H1 (cell line): ENCODE measurements at places on chromosomes 3 and 15.

DNA sequence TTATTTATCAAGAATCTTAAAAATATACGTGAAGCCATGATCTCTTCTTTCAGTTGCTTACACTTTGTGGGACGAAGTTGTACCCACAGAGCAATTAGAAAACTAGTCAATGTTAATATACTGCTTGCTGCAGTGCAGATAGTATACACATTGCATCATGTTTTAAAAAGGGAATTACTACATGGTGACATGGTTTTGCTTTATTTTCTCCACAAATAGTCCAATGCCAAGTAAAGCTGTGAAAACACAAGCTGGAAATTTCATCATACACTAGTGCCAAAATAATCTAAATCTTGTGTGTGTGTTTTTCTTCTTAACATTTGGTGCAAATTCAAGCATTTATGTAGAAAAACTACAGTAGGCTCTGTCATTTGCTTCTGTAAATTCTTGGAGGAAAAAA is 233.0 kb downstream of the EPHA3 start:
- no peak for DNase-seq
- no peaks in the 10 kb centered on the region for H3K36me3 ChIP-seq
- no peaks in the 10 kb centered on the region for H3K4me1 ChIP-seq
- H3K27ac ChIP-seq: no peak overlapping the region
- no peak overlapping the region for H3K4me3 ChIP-seq

- DNase-seq: no peak
- no peak overlapping the region for H3K27ac ChIP-seq
- H3K4me1 ChIP-seq: no peaks in the 10 kb centered on the region
- H3K4me3 ChIP-seq: no peak overlapping the region
- H3K27me3 ChIP-seq: no peaks in the 10 kb centered on the region
- H3K36me3 ChIP-seq: no peaks in the 10 kb centered on the region
Observed at GRCh38 chr3:24678421-24678865, 183.8 kb upstream of the THRB start.

GRCh38 chr3:154540950-154541604 is 111.1 kb upstream of the GPR149 start:
- H3K27ac ChIP-seq: no peak overlapping the region
- H3K4me1 ChIP-seq: no peaks in the 10 kb centered on the region

- no peaks in the 10 kb centered on the region for H3K36me3 ChIP-seq
- no peaks in the 10 kb centered on the region; the same call in 1 of the 2 replicates for H3K27me3 ChIP-seq
- DNase-seq: no peak
- H3K4me3 ChIP-seq: no peak overlapping the region
- no peak overlapping the region for H3K27ac ChIP-seq
Observed at GRCh38 chr3:24965706-24966385, 462.2 kb upstream of the RARB start.

DNA sequence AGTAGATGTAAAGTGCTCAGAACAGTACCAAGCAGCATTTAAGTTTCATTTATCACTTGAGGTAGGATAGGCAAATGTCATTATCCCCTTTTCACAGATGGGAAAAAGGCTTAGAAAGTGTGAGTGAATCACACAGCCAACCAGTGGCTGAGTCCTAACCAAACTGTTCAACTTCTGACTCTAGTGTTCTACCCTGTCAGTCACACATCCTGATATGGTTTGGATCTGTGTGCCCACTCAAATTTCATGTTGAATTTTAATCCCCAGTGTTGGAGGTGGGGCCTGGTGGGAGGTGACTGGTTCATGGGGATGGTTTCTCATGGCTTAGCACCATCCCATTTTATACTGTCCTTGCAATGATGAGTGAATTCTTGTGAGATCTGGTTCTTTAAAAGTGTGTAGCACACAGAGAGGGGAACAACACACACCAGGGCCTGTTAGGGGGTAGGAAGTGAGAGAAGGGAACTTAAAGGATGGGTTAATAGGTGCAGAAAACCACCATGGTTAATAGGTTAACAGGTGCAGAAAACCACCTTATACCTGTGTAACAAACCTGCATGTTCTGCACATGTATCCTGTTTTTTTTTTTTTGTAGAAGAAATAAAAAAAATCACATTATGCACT is 304.7 kb downstream of the SUCLG2 start:
- no peak for DNase-seq
- no peak overlapping the region for H3K27ac ChIP-seq
- no peaks in the 10 kb centered on the region for H3K27me3 ChIP-seq
- H3K4me1 ChIP-seq: peaks cover 2% of the 10 kb centered on the region; the same call in 1 of the 2 replicates
- H3K4me3 ChIP-seq: no peak overlapping the region

- no peaks in the 10 kb centered on the region for H3K4me1 ChIP-seq
- no peak for DNase-seq
- no peak overlapping the region for H3K4me3 ChIP-seq
- H3K27ac ChIP-seq: no peak overlapping the region
Observed at GRCh38 chr3:171044384-171044783, 17.9 kb upstream of the SLC2A2 start.

DNA sequence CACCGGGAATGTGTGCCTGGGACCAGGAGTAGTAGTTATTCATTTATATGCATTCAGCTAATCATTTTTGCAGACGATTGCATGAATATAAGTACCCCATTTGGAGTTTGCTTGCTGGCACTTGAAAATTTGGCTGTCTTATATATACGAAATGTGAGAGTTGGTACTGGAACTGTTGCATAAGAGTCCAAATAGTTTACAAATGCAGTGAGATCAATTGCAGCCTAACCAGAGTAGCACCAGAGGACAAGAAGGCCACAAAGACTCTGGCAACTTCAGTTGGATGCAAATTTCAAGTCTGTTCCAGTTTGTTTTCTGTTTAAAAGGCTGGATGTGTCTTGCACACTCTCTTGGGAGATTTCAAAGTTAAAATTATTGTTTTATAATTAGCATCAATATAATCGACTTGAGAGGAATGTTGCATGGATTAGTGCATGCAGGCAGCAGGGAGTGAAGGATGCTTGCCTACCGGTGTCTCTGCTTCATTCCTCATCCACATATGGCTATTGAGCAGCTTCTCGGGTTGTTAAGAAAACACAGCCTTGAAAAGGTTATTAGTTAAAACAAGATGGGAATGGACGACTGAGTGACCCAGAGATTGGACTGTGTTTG is 213.0 kb downstream of the PTPRG start:
- peaks cover 6% of the 10 kb centered on the region for H3K4me1 ChIP-seq
- H3K27me3 ChIP-seq: no peaks in the 10 kb centered on the region
- DNase-seq: no peak
- no peak overlapping the region for H3K4me3 ChIP-seq
- H3K36me3 ChIP-seq: no peaks in the 10 kb centered on the region

- no peak overlapping the region for H3K4me3 ChIP-seq
- DNase-seq: no peak
- no peak overlapping the region for H3K27ac ChIP-seq
- no peaks in the 10 kb centered on the region for H3K27me3 ChIP-seq
- H3K4me1 ChIP-seq: no peaks in the 10 kb centered on the region; the same call in 1 of the 2 replicates
Observed at GRCh38 chr3:177594096-177594495, 396.8 kb upstream of the TBL1XR1 start.

DNA sequence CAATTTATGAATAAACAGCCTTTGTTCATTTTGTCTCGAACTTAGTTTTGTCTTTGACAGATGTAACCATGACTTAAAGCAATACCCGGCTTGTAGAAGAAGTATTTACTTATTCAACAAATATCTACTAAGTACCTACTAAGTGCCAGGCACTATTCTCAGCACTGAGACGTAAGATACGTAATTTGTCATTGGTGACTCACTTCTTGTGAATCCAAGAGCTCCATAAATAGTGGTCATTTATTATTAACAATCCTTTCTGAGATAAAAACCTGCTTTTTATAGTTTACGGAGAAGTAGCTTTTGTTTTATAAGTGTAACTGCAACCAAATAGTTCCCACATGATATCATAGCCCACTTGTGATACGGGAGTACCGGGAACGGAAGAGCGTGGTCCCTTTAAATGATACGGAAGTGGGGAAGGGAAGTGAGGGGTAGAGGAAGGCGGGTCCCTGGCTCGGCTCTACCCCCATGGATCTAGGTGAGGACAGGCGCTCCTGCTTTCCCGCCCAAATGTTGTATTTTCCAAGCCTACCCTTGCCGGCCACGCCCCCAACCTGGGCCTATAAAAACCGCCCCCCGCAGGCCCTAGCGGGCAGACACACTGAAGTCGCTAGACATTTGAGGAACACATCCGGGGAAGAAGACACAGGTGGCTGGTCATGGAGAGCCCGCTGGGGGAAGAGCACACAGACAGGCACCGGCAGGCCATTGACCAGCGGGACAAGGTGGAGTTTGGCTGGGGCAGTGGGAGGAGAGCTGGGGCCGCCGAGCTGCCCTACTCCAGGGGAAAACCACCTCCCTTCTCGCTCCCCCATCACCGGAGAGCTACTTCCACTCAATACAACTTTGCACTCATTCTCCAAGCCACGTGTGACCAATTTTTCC is at the start of gene SAMMSON:
Gene SAMMSON, plus strand, starts transcription at position 594 of the 888 bp plus-strand sequence.
- H3K27ac ChIP-seq: no peak within 1 kb of the TSS
- H3K4me1 ChIP-seq: no peaks in the 10 kb centered on the region
- no peaks in the 10 kb centered on the region for H3K36me3 ChIP-seq
- no peak for DNase-seq
- H3K4me3 ChIP-seq: no peak within 1 kb of the TSS

DNA sequence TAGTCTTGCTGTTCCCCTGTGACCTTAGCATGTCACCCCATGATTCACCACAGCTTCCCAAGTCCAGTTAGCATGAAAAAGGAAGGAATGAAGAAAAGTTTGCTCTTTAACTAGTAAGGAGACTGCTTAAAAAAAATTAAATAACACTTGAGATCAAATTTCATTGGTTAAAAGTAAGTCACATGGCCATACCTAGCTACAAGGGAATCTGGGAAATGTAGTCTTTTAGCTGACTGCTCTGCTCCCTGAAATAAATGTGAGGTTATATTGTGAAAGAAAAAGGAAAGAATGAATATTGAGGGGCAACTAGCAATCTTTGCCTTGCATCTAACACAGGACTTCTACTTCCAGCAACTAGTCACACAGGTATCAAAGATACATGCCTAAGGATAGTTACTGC is 84.7 kb upstream of the LRRN1 start:
- no peaks in the 10 kb centered on the region for H3K4me1 ChIP-seq
- H3K36me3 ChIP-seq: no peaks in the 10 kb centered on the region
- no peak overlapping the region for H3K4me3 ChIP-seq
- DNase-seq: no peak
- H3K27ac ChIP-seq: no peak overlapping the region
- H3K27me3 ChIP-seq: no peaks in the 10 kb centered on the region

DNA sequence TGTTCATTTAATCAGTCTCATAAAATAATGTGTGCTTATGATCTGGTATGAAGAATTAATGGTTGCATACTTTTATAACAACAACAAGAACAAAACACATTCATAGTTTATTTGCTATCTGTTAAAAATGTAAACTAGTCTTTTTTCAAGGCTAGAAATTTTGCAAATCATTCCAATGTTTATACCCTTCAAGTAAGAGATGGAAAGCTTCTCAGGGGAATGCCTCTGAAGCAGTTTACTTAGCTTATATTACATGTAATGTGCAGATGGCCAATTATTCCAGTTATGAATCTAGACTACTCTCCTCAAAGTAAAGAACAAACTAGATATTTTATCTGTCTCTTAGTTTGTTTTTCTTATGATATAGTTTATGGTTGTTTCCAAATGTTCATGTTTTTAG is 575.4 kb downstream of the NAALADL2 start:
- no peak overlapping the region for H3K4me3 ChIP-seq
- DNase-seq: no peak
- H3K27me3 ChIP-seq: no peaks in the 10 kb centered on the region
- H3K27ac ChIP-seq: no peak overlapping the region

DNA sequence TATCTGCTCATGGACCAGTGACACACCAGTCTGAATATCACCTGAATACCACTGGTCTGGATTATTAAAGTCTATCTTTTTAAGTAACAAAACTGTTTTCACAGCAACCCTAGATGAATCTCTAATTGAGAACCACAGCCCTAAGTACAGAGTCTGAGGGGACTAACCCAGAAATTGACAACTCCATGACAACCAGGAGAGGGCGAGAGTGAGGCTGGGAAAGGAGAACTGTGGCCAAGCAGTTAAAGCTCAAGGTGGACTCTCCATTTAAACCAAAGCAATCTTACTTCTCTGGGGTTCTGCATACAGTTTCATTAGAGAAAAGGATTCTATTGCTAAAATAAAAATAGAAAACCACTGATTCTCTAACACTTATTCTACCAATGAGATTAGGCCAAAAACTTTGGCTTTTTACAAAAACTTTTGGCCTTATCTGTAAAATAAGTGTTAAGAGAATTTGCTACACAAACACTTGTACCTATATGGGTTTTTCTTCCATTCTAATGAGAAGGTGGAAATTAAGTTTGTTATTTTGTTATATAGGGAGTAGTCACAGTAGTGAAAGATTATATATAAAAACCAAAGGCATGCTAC is 11.4 kb downstream of the NEK10 start:
- no peaks in the 10 kb centered on the region for H3K27me3 ChIP-seq
- H3K4me1 ChIP-seq: no peaks in the 10 kb centered on the region; the same call in 1 of the 2 replicates
- H3K36me3 ChIP-seq: no peaks in the 10 kb centered on the region
- H3K4me3 ChIP-seq: no peak overlapping the region
- no peak overlapping the region for H3K27ac ChIP-seq

DNA sequence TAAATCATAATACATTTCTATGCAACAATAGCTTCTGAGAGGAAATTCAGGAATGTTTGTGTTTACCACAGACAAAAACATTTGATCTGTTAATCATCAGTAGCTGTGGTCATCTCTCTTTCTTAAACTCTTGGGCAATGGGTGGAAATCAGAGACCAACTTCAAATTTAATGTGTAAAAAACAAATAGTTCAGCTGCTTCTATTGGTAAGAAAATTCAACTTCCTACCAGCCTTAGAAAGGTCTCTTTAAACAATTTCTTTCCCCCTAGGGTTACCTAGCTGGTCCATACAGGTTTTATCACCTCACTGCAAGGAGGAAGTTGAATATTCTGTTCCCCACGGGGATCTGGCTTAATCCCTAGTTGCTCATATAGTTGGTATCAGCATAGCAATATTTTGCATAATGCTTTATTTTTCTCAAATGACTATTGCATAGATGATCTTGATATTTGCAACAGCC is 20.3 kb upstream of the PPP4R2 start:
- DNase-seq: no peak
- no peaks in the 10 kb centered on the region for H3K36me3 ChIP-seq
- no peak overlapping the region for H3K4me3 ChIP-seq
- H3K27ac ChIP-seq: no peak overlapping the region
- H3K27me3 ChIP-seq: no peaks in the 10 kb centered on the region
- H3K4me1 ChIP-seq: no peaks in the 10 kb centered on the region; the same call in 1 of the 2 replicates

DNA sequence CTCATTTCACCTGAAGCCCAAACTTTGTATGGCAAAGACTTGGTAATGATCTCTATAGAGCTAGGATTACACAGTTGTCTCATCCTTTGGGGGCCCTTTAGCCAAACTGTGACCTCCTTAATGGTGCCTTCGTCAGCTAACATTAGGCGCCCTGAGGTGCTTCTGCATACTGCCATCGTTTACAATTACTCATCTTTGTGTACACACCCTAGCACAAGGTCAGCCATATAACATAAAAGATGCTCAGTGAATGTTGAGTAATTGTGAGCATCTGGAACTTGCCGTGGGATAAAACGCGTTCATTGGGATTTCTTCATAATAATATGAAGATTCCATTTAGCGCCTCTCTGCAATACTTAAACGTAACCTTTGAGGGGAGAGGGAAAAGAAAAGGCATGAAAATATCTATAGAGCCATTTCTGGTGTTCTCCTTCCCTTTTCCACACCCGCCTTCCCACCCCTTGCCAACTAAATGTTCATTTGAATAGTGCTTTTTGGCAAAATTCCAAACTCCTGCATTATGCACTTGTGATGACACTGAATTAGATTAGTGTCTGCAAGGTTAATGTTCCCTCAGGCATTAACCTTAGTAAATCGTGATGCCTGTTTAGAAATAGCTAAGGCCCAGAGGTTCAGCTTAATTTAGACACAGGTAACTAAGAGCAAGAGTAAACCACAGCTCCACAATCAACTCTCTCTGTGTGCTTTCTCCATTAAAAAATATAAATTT is 990 bp upstream of the ZNF148 start:
- no peaks in the 10 kb centered on the region for H3K27me3 ChIP-seq
- peak overlapping the region; percentile 89 for H3K4me3 ChIP-seq
- no peaks in the 10 kb centered on the region for H3K36me3 ChIP-seq
- H3K27ac ChIP-seq: no peak overlapping the region
- no peak for DNase-seq
